IgD-negative memory B cell (primary cell): ENCODE measurements at places on chromosomes 2 and 18. TPM values are rescaled to one million over a fixed set of nuclear protein-coding genes. Genes with fewer than 3 reads are reported as not detected.

Gene LHCGR
- polyA plus RNA-seq: not detected

Gene HS1BP3
- polyA plus RNA-seq: 27.3 TPM

Gene SLC11A1
- 1.3 TPM for polyA plus RNA-seq

Gene FAM110C
- polyA plus RNA-seq: not detected

Gene TBR1
- polyA plus RNA-seq: not detected

Gene EPB41L3
- 0.39 TPM for polyA plus RNA-seq

Gene ZDBF2
- polyA plus RNA-seq: 4.9 TPM

Gene CD8B2
- not detected for polyA plus RNA-seq

Gene SCLY
- 18.5 TPM for polyA plus RNA-seq

Gene ALPI
- not detected for polyA plus RNA-seq

Gene IL1A
- not detected for polyA plus RNA-seq

Gene GKN2
- not detected for polyA plus RNA-seq

Gene SS18
- 30.9 TPM for polyA plus RNA-seq

Gene COMMD1
- 55.2 TPM for polyA plus RNA-seq

Gene CSRNP3
- polyA plus RNA-seq: not detected

Gene PSTPIP2
- 1.1 TPM for polyA plus RNA-seq

Gene IL36RN
- not detected for polyA plus RNA-seq

Gene CCDC178
- polyA plus RNA-seq: not detected
